ENCODE measurements at places on chromosomes 4 and X.

DNA sequence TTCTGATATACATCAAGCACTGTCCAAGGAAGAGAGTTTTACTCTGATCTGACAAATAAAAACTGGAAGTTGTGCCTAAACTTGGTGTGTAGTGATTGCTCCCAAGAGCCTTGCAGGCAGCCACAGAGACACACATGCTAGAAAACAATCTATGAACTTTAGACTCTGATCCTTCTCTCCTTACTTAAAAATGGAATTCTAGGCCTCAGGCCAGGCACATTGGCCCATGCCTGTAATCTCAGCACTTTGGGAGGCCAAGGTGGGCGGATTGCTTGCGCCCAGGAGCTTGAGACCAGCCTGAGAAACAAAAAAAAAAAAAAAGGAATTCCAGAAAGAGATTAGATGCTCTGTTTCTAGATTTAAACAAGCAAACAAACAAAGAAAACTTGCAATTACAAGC, 45.6 kb upstream of the S100G start:
- DNase-seq: no peak

DNA sequence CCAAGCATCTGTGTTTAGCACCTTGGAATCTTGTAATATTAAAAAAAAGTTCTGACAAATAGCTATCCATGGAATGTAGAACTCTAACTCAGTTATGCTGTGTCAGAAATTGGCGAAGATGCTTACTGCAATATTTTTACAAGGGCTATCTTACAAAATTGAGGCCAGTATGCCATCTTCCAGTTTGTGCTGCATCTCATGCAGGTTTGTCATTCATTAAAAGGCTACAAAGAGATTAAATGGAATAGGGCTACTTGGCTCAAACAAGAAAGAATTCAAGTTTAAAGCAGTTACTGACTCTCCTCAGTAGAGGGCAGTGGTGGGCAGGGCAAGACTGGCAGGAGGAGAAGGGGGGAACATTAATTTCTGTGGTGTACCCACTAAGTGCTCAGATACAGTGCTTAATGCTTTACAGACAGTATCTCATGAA, 66.5 kb downstream of the SHROOM4 start:
- DNase-seq: no peak

DNA sequence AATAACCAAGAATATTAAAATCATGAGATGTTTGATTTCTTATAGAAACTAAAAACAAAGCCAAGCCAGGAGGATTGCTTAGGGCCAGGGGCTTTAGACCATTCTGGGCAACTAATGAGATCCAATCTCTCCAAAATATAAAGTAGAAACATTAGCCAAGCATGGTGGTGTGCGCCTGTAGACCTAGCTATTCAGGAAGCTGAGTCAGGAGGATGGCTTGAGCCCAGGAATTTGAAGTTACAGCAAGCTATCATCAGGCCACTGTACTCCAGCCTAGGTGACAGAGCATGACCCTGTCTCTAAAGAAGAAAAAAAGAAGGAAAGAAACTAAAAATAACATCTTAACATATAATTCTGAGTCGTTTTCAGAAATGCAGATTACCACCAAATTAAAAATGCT, 96.7 kb downstream of the NAF1 start:
- no peak for DNase-seq

DNA sequence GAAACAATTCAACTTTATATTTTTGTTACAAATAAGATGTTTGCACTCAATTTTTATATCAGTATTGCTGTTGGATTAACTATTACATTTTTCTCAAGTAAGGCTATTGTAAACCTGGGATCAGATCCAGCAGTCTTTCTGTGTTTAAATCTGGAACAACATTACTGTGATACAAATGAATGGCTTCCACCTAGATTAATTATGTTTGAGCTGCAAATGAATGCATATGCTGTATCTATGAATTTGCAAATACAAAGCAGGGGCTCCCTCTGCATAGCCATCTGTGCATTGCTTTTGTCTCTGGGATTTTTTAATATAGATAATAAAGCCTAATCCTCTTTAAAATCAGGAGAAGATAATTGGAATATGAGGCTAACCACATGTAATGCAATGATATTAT, 69.8 kb upstream of the NEIL3 start:
- no peak for DNase-seq

GRCh38 chr4:187887906-187888305, 107.7 kb upstream of the ZFP42 start:
- DNase-seq: no peak

DNA sequence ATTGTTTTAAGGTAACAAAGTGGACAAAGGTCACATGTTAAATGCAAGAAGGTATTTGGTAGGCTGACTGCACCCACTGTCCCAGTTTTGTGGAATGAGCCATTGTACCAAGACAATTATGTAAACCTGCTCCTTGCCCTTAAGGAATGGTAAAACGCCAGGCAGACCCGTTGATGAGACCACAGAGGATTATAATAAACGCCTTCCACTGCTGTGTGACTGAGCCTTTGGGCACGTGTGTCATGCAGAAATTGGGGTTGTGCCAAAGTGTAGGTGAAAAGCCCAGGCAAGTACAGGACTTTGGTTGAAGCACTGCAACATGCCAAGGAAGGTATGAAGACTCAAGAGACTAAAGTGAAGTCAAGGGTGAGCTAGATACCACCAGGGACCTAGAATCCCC, 59.7 kb downstream of the LRRC66 start:
- no peak for DNase-seq

- no peak for DNase-seq
These were observed 38.4 kb upstream of the SCOC start for GRCh38 chr4:140335076-140335475.

- no peak for DNase-seq
These were observed 404.9 kb downstream of the ZNF674 start for GRCh38 chrX:46140272-46140671.

GRCh38 chr4:45082101-45082500, 355.7 kb upstream of the GNPDA2 start:
- DNase-seq: no peak

- DNase-seq: no peak
These were observed 46.3 kb downstream of the SULT1B1 start for GRCh38 chr4:69714086-69714485.

- no peak for DNase-seq
These were observed 80.8 kb downstream of the SLC7A11 start for GRCh38 chr4:138161351-138161750.

DNA sequence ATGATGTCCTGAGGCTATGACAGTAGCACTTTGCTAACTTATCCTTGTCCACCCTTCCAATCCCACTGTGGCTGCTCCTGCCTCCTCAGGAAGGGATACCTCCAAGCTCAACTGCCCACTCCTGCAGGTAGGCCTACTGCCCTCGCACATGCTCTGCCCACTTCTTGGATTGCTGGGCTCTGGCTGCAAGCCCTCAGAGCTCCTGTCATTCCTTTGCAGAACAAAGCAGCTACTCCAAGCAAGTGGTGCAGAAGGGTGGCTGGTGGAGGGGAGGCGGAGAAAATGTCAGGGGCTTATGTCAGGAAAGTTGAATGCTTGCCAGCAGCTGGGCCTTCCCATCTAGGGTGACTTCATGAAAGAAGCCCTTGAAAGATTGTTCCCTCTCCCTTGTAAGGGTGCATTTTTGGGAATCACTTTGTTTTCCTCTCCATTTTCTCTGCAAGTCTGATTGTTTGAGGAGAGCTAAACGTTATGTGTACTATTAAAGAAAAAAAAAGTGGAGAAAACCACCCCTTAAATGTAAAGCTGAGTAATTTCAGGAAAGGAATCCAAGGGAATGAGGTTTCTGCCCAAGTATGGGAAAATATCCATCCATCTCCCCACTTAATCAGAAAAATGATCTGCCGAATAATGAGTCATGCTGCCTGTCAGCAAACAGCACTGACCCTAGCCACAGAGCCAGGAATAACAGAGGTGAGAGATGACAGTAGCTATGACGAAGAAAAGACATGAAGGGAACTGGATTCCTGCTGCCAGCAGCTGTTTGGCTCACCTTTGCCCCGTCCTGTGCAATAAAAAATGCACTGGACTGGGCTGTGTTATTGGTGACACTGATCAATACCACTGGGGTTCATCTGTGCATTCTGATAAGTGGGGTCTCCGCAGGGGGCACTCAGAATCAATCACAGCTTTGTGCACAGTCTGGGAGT, 102.0 kb downstream of the RTL5 start:
- no peak for DNase-seq

GRCh38 chr4:126526335-126526734, 1106.4 kb upstream of the INTU start:
- no peak for DNase-seq

DNA sequence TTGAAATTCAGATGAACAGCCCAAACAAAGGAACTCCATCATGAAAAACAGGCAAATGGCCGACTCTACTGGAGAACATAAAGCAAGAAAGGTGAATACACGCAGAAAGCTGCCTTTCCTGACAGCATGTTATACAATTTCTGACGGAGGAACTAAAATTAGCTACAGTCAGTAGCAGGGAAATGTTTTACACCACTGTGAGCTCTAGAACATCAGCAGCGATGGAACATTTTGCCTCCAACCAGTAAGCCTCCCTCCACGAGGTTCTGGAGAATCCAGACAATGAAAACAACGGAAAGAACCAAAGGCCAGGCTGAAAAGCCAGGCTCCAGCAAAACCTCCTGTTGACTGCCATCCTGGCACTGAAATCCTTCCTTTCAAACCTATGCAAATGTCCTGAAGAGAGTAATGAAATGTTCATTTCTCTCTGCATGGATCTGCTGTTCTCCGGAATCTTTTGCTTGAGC, 78.9 kb downstream of the IRF2 start:
- DNase-seq: no peak

DNA sequence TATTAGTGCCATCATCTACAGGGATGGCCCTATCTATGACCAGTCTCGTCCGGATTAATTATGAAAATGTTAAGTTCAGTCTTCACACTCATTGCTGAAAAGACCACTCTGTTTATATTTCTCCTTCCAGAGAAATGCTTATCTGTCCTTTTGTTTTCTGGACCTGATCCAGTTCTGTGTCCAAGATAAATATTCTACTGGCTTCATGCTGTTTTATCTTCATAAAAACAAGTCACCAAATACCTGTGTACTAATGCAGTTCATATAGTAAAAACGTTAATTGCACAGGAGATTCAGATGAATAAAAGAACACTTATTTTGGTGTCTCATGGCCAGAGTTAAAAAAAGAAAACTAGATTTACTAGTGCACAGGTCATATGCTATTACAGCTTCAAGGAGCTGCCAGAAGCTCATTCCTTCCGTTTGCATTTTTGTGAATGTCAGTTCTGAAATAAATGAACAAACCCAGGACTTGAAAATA, 17.3 kb downstream of the FNIP2 start:
- no peak for DNase-seq

DNA sequence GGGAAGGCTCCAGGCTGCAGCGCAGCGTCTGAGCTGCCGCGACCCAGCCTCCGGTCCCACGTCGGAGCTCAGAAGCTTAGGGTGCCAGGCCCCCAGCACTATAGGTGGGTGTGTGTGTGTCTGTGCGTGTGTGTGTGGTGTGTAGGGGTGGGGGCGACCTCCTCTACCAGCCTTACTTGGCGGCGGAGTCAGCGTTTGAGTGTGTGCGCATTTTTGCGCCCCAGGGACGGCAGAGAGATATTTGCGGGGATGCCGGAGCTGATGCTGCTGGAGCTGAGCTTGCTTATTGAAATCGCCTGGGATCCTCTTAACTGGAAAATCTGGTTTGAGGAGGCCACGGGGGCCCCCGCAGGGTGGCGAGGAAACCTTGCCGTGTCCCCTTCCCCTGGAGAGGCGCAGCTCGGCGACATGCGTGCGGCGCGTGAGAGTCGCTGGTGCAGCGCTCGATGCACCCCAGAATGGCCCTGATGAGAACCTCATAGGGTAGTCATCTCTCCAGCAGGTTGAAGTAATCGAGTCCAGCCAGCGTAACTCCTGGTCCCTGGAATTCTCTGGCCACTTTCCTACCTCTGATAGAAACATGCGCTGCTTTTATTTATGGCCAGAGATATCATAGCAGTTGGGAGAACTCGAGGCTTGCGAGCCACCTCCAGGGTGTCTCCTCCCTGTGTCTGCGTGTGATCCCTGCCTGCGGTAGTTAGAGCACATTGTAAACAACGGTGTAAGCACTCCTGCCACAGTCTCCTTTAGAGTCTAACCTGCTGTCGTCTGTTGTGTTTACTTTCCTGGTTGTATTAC, 2.7 kb downstream of the ADGRL3 start:
- DNase-seq: peak; percentile 20

GRCh38 chr4:123600987-123601904, 204.7 kb downstream of the SPRY1 start:
- no peak for DNase-seq

DNA sequence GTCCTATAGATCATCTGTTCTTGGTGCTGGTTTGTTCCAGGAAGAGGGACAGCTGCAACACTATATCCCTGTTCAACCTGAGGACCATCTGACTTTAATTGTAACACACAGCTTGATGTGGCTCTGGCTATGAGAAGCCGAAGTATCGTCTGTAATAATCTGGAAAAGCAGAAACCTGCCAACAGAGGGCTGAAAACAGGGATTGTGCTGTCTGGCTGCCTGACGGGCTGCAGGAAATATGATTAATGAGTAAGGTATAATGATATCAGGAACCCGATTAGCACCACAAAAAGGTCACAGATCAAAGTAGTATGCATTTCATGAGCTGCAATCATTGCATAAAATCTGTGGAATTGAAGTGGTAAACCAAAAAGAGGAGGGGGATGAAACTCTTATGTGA, 170.4 kb upstream of the MAB21L2 start:
- no peak for DNase-seq

DNA sequence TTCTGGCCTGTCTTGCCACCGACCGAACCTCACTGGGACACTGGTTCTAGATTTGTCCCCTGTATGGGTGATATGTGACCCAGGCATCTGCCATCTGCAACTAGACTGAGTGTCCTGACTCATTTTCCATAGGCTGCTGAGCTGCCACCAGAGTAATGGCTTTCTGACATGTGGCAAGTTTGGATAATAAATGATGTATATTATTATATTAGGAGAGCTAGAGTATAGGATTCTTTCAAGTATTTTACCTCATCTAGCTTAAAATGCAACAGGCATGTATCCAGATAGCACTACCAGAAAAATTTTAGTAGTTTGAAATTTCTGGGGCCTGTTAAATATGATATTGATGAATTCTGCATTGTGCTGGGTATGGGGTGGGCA, 15.8 kb upstream of the PGRMC2 start:
- DNase-seq: no peak

- no peak for DNase-seq
These were observed 20.4 kb upstream of the TMEM154 start for GRCh38 chr4:152700151-152700550.

DNA sequence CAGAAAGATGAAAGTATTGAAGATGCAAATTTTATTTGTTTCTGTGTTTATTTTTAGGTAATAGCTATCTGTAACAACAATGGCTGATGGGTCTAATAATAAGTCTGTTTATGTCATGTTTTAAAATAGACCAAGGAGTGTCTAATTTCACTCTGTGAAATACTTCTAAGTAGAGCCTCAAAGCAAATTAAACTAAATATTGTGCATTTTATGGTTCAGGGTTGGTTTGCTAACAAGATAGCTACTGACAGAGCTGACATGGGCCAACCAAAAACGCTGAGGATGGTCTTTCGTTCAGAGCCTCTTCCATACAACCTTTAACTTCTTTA, 437.6 kb upstream of the CTSO start:
- DNase-seq: no peak

DNA sequence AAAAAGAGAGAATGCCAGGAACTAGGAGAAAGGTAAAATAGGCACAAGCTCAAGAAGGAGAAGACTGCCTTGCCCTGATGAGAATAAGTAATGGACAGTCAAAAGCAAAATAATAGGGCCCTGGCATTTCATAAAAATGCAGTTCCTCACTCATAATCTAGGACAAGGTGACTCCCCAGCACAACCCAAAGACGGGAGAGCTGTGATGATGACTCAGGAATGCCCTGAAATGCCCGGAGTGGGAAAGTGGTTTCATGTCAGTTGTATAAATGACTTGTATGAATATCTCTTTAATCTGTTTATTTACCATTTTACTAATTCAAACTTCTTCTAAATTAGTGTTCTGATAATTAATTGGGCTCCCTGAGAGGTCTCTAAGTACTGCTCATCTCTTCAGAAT, 28.8 kb upstream of the SETD7 start:
- DNase-seq: no peak

Data from NCI-H1930 (cell line).